ENCODE measurements at places on chromosomes 5 and 9. TPM values are rescaled to one million over a fixed set of nuclear protein-coding genes. Genes with fewer than 3 reads are reported as not detected.
A peak's percentile ranks its signal among the peaks of the same experiment; 100 is the strongest.

ARL14EPL gene
- total RNA-seq = not detected

- H3K4me3 ChIP-seq = no peak overlapping the region
- no peak for DNase-seq
- H3K4me1 ChIP-seq = peaks cover 7% of the 10 kb centered on the region
- no peak overlapping the region for H3K27ac ChIP-seq
- H3K27me3 ChIP-seq = no peaks in the 10 kb centered on the region
Observed at GRCh38 chr9:78970375-78970774, 601.4 kb upstream of the TLE4 start.

- no peak for DNase-seq
- H3K4me3 ChIP-seq = no peak overlapping the region
- no peaks in the 10 kb centered on the region for H3K4me1 ChIP-seq
- H3K27ac ChIP-seq = no peak overlapping the region
Observed at GRCh38 chr9:38413283-38413682, 11.0 kb downstream of the IGFBPL1 start.

- H3K4me3 ChIP-seq = no peak overlapping the region
- no peaks in the 10 kb centered on the region for H3K27me3 ChIP-seq
- peaks cover 4% of the 10 kb centered on the region for H3K36me3 ChIP-seq
- H3K27ac ChIP-seq = no peak overlapping the region
- H3K4me1 ChIP-seq = no peaks in the 10 kb centered on the region
Observed at GRCh38 chr5:122999947-123000563, 36.5 kb downstream of the PPIC start.

- no peaks in the 10 kb centered on the region for H3K4me1 ChIP-seq
- no peak overlapping the region for H3K27ac ChIP-seq
- no peak overlapping the region for H3K4me3 ChIP-seq
Observed at GRCh38 chr9:112315331-112316257, 17.8 kb downstream of the PTBP3 start.

OR1J2 gene
- not detected for total RNA-seq

DNA sequence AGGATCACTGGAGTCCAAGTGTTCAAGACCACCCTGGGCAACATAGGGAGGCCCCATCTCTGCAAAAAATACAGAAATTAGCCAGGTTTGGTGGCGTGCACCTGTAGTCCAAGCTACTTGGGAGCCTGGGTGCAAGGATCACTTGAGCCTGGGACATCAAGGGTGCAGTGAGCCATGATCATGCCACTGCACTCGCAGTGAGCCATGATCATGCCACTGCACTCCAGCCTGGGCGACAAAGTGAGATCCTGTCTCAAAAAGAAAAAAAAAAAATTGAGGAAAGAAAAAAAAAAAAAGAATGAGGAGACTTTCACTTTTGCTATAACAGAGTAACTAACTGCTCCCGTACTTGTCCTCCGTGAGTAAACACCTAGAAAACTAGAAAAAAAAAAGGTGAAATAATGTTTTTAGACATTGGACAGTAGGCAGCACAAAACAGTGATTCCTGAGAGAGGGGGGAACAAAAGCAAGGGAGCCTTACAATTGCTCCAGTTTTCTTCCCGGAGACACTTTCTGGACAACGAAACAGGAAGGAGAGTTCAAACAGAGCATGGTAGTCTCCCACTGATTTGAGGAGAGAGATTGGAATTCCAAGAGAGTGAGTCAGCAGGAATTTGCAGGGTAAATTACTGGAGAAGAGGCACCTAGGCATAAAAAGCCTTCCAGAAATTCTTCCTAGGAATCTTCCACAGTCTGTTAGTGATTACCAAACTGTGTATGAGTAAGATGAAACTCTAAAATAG lies 6.9 kb upstream of the ZBTB5 start:
- peaks cover 16% of the 10 kb centered on the region for H3K4me1 ChIP-seq
- H3K27ac ChIP-seq = peak overlapping the region; percentile 87
- H3K27me3 ChIP-seq = no peaks in the 10 kb centered on the region
- no peaks in the 10 kb centered on the region for H3K36me3 ChIP-seq
- peak overlapping the region; percentile 16 for H3K4me3 ChIP-seq

- no peak overlapping the region for H3K4me3 ChIP-seq
- no peaks in the 10 kb centered on the region for H3K4me1 ChIP-seq
- DNase-seq = no peak
Observed at GRCh38 chr5:24854350-24854749, 209.6 kb upstream of the CDH10 start.

- H3K4me1 ChIP-seq = no peaks in the 10 kb centered on the region
- H3K27ac ChIP-seq = no peak overlapping the region
- H3K4me3 ChIP-seq = no peak overlapping the region
- no peaks in the 10 kb centered on the region for H3K36me3 ChIP-seq
- no peaks in the 10 kb centered on the region for H3K27me3 ChIP-seq
- no peak for DNase-seq
Observed at GRCh38 chr5:21818370-21818720, 1034.8 kb downstream of the CDH12 start.

PTGER4 gene
- 27.6 TPM for total RNA-seq

GRCh38 chr5:58760222-58760621 lies 177.3 kb downstream of the RAB3C start:
- H3K4me3 ChIP-seq = no peak overlapping the region
- H3K27me3 ChIP-seq = 0 out of 2 replicates have a peak, but pooled peaks cover 2% of the 10 kb centered on the region
- H3K36me3 ChIP-seq = no peaks in the 10 kb centered on the region
- no peaks in the 10 kb centered on the region for H3K4me1 ChIP-seq

GRCh38 chr9:126371007-126371870 lies 44.6 kb downstream of the MVB12B start:
- H3K4me3 ChIP-seq = no peak overlapping the region
- no peak for DNase-seq
- H3K27ac ChIP-seq = no peak overlapping the region
- H3K4me1 ChIP-seq = peaks cover 74% of the 10 kb centered on the region
- 0 out of 2 replicates have a peak, but pooled peaks cover 3% of the 10 kb centered on the region for H3K27me3 ChIP-seq

DNA sequence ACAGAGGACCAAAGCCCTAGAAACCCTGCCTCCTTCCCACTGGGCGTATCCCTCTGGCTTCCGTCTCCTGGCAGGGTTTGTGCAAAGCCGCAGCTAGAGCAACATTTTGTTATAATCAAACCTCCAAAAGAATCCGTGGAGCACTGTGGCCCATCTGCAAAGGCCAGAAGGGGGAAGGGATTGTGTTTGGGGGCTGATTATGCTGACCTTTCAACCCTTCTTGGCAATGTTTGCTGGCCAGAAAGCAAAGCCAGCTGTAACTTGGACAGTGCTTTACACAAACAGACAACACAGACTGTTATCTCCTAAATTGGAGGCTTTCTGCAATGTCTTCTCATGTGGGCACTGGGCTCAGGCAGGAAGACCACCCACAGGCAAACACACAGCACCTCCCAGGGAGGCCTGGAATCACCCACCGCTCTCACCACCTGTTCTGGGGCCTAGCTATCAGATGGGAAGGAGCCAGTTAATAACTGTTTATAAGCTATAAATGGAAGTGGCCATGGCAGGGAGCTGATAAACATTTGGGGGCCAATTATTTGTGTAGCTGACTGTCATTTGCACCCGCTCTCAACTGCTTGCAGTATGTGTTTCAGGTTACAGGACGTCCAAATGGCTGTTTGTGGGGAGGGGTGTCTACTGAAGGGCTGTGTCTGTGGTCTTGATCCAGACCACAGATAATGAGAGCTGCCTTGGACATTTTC lies 121.6 kb upstream of the ERCC6L2 start:
- H3K36me3 ChIP-seq = no peaks in the 10 kb centered on the region
- H3K27ac ChIP-seq = peak overlapping the region; percentile 21

GRCh38 chr5:172579403-172579990 lies 61.6 kb upstream of the NEURL1B start:
- H3K36me3 ChIP-seq = no peaks in the 10 kb centered on the region
- H3K4me3 ChIP-seq = no peak overlapping the region
- DNase-seq = no peak
- no peaks in the 10 kb centered on the region for H3K4me1 ChIP-seq
- H3K27ac ChIP-seq = no peak overlapping the region
- H3K27me3 ChIP-seq = no peaks in the 10 kb centered on the region

DNA sequence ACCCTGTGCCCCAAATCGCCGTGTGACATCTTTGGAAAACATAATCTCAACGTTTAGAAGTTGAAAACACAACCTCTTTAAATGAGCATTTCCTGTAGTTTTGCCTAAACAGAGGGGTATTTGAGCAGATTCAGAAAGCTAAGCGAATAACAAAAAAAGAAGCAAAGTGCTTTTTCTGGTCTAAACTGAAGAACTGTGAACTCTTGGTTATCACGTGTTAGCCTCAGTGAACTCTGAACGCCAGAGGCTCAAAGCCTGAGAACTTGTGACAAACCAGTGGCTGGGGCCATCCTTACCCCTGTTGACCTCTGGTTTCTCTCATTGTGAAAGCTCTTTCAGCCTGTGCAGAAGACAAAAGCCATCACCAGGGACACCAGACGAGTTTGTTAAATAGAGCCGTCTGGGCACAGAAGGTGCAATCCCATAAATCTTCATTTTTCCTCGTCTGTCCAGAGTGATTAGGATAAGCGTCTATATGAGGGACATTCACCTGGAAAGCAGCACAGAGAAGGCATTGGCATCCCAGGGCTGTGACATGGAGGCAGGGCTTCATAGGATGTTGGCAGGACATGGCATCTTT lies 61.4 kb upstream of the ICE1 start:
- no peak overlapping the region for H3K27ac ChIP-seq
- no peak for DNase-seq
- H3K36me3 ChIP-seq = no peaks in the 10 kb centered on the region
- no peaks in the 10 kb centered on the region for H3K27me3 ChIP-seq
- H3K4me3 ChIP-seq = no peak overlapping the region
- H3K4me1 ChIP-seq = peaks cover 45% of the 10 kb centered on the region

GRCh38 chr5:54902791-54903473 lies 82.5 kb downstream of the ESM1 start:
- H3K27me3 ChIP-seq = no peaks in the 10 kb centered on the region
- H3K4me3 ChIP-seq = no peak overlapping the region
- DNase-seq = no peak
- no peak overlapping the region for H3K27ac ChIP-seq
- H3K36me3 ChIP-seq = no peaks in the 10 kb centered on the region

FBLL1 gene
- total RNA-seq = 4.6 TPM

GRCh38 chr9:134421888-134422287 lies 95.6 kb downstream of the RXRA start:
- H3K27me3 ChIP-seq = no peaks in the 10 kb centered on the region
- H3K36me3 ChIP-seq = peaks cover 34% of the 10 kb centered on the region
- H3K4me1 ChIP-seq = no peaks in the 10 kb centered on the region
- DNase-seq = no peak

ARHGEF28 gene
- total RNA-seq = 13.6 TPM

GRCh38 chr5:27083449-27084415 lies 45.3 kb upstream of the CDH9 start:
- no peak overlapping the region for H3K4me3 ChIP-seq
- no peak overlapping the region for H3K27ac ChIP-seq
- no peaks in the 10 kb centered on the region for H3K36me3 ChIP-seq
- no peaks in the 10 kb centered on the region for H3K4me1 ChIP-seq
- no peak for DNase-seq

GLT6D1 gene
- not detected for total RNA-seq

- peak overlapping the region; percentile 74 for H3K27ac ChIP-seq
- peaks cover 25% of the 10 kb centered on the region for H3K4me1 ChIP-seq
- no peaks in the 10 kb centered on the region for H3K27me3 ChIP-seq
- H3K4me3 ChIP-seq = no peak overlapping the region
Observed at GRCh38 chr5:158451203-158451992, 592.5 kb upstream of the CLINT1 start.

DNA sequence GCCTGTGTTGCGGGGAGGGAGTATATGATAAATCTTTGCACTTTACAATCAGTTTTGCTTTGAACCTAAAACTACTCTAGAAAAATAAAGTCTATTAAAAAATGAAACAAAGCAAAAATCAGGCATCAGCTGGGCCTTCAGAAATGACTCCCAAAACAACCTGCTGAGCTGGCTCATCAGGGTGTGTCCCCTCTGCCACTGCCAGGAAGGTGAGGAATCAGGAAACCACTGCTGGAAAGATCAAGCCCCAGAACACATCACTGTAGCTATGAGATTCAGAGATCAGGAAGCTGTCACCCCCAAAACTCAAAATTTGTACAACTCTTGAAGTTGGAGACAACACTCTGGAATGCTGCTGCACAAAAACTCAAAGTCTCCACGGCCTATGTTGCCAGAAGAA lies 40.5 kb upstream of the TBCA start:
- no peak overlapping the region for H3K4me3 ChIP-seq
- no peaks in the 10 kb centered on the region for H3K27me3 ChIP-seq
- H3K27ac ChIP-seq = no peak overlapping the region

GRCh38 chr5:102221949-102222348 lies 74.1 kb downstream of the SLCO4C1 start:
- no peak overlapping the region for H3K4me3 ChIP-seq
- DNase-seq = no peak
- no peaks in the 10 kb centered on the region for H3K36me3 ChIP-seq
- no peaks in the 10 kb centered on the region for H3K27me3 ChIP-seq
- no peaks in the 10 kb centered on the region for H3K4me1 ChIP-seq

WHRN gene
- total RNA-seq = 0.50 TPM

GRCh38 chr9:74644023-74644422 lies 146.9 kb downstream of the RORB start:
- H3K36me3 ChIP-seq = no peaks in the 10 kb centered on the region
- no peak overlapping the region for H3K27ac ChIP-seq
- H3K4me3 ChIP-seq = no peak overlapping the region
- H3K27me3 ChIP-seq = no peaks in the 10 kb centered on the region
- H3K4me1 ChIP-seq = no peaks in the 10 kb centered on the region

TERT gene
- 5.0 TPM for total RNA-seq

CDH18 gene
- not detected for total RNA-seq

DNA sequence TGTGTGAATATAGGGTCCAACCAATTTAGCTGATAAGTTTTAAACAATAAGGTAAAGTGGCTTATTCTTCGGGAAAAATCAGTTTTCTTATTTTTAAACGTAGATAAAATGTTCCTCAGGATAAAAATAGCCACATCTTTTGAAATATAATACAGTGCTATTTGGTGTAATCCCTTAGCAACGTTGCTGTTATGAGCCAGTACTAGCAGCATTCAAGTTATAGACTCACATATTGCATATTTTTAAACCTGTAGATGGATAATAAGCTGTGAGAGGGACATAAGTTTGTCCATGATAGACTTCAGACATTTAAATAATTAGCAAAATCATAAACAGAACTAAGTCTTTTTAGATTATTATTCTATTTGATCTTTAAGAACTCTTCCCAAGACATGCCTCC lies 6.3 kb downstream of the PDE4D start:
- no peaks in the 10 kb centered on the region for H3K4me1 ChIP-seq
- H3K4me3 ChIP-seq = no peak overlapping the region
- peaks cover 11% of the 10 kb centered on the region for H3K27me3 ChIP-seq
- H3K27ac ChIP-seq = no peak overlapping the region
- no peaks in the 10 kb centered on the region for H3K36me3 ChIP-seq

GRCh38 chr5:124782262-124782661 lies 35.8 kb upstream of the ZNF608 start:
- no peak overlapping the region for H3K4me3 ChIP-seq
- H3K27me3 ChIP-seq = no peaks in the 10 kb centered on the region
- DNase-seq = no peak
- no peaks in the 10 kb centered on the region for H3K36me3 ChIP-seq
- H3K4me1 ChIP-seq = no peaks in the 10 kb centered on the region
- no peak overlapping the region for H3K27ac ChIP-seq

GRCh38 chr5:176535664-176536131 lies 1.5 kb downstream of the RNF44 start:
- no peaks in the 10 kb centered on the region for H3K27me3 ChIP-seq
- DNase-seq = no peak
- peaks cover 51% of the 10 kb centered on the region for H3K4me1 ChIP-seq
- peak overlapping the region; percentile 52 for H3K4me3 ChIP-seq
- peaks cover 11% of the 10 kb centered on the region for H3K36me3 ChIP-seq
- H3K27ac ChIP-seq = no peak overlapping the region

All from SJSA1 (cell line).